ENCODE measurements at places on chromosomes 3 and 15.

DNA sequence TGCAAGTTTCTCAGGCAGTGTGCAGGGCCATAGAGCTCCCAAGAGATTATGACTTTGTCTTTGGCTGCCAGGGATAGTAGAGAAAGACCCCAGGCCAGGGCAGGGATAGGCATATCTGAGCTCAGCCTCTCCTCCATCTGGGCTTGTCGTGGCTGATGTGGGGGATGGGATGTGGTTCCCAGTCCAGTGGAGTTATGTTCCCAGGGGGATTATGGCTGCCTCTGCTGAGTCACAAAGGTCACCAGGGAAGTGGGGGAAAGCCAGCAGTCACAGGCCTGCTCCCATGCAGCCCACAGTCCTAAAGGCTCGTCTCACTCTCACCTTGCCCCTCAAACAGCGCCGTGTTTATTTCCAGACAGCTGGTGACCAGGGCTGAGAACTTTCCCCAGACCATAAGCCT is 354.9 kb downstream of the SI start:
- DNase-seq = no peak

- DNase-seq = no peak
Measured at GRCh38 chr15:76973362-76973743, 21.6 kb upstream of the PSTPIP1 start.

GRCh38 chr15:100192097-100193080 is 149.4 kb downstream of the ADAMTS17 start:
- no peak for DNase-seq

DNA sequence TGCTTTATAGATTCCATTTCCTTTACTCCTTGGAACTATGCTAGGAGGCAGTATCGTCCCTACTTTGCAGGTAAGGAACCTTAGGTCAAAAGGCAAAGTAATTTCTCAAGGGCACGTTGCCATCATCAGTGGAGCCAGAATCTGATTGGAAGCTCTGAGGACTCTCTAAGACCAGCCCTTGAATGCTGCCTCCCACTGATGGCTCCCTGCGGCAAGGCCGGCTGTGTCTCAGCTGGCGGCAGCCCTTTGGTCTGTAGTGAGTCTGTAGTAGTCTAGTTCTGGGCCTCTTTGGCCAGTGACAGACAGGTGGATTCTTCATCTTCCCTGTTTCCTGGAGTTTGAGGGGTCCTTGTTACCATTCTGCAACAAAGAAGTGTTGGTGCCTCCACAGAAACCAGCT is 76.2 kb downstream of the PCCB start:
- no peak for DNase-seq

GRCh38 chr15:39624806-39625205 is 43.9 kb downstream of the THBS1 start:
- no peak for DNase-seq

- no peak for DNase-seq
Measured at GRCh38 chr15:50162969-50163718, 18.9 kb upstream of the SLC27A2 start.

GRCh38 chr15:37789881-37790280 is 144.6 kb upstream of the TMCO5A start:
- DNase-seq = no peak

DNA sequence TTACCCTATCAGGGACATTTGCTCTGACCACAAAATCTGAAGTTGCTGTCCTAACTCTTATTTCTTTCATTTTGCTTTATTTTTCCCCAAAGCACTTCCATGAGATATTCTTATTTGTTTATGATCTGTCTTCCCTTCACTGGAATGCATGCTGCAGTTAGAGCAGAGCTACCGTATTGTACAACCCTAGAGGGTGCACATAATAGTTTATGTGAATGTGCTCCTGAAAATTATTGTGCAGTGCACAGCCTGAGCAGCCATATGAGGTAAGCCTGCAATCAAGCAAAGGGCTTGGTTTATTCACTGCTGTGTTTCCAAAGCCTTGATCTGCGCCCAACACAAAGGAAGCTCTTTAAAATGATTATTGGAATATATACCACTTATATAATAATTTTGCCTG is 120.3 kb upstream of the CADPS start:
- DNase-seq = no peak

DNA sequence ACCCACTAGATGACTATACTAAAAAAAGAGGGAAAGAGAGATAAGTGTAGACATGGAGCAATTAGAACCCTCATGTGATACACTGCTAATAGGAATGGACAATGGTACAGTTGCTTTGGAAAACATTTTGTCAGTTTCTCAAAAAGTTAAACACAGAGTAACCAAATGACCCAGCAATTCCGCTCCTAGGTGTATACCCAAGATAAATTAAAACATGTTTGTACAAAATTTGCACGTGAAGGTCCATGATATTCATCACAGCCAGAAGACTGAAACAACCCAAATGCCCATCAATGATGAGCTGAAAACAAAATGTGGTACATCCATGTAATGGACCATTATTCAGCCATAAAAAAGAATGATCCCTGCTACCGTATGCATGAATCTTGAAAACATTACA is 11.8 kb downstream of the MESP2 start:
- no peak for DNase-seq

DNA sequence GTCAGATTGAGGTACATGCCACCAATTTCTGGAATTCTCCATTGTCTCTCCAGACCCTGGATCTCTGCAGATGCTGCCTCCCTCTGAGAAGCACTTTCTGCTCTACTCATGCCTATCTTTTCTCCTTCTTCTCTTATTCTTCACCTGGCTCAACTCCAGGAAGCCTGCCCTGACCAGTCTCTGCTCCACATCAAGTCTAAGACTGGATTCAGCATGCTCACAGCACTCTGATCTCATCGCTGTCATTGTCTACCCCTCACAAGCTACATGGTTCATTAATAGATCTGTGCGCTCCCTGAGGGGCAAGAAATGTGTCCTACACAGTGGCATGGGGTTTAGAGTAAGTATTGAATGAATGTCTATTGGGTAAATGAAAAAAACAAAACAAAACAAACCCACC is 38.7 kb downstream of the CCR4 start:
- no peak for DNase-seq

GRCh38 chr15:67196672-67197363 is 57.6 kb downstream of the AAGAB start:
- no peak for DNase-seq

GRCh38 chr3:73086071-73086494 is 24.6 kb downstream of the EBLN2 start:
- peak; percentile 3 for DNase-seq

Data from NCI-H2171 (cell line).